Activated CD4-positive, alpha-beta T cell treated with anti-CD3 and anti-CD28 coated beads, Interleukin-2, amount 50 U/mL, for 24 hours (primary cell): ENCODE measurements at places on chromosomes 4 and X.

DNA sequence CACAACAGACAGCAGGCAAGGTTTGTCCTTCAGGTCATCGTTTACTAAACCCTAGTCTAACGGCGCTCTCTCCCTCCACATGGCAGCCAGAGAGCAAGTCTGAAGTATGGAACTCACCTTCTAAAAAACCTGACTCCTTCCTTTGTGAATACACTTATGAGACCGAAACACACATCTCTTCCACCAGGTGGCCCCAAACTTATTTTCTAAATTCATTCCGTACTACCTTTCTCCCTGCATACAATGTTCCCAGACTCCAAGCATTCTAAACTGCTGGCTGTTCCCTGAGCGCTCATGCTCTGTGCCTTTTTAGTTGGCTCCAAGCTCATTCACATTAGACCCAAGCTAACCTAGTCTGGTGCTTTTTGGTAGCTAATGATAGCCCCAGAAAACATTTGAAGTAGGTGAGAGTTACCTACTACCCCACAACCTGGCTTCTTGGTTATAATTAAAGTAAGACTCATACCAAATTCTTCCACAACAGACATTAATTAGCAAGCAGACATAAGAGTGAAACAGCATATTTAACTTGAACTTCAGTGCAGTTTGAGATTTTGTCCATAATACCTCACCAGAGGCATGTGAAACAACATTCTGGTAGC is 67.6 kb upstream of the DCLK2 start:
- no peak for DNase-seq

- DNase-seq, result no peak
Observed at GRCh38 chr4:185534866-185535611, at the start of gene PDLIM3. TSS of gene PDLIM3 (minus strand) at chr4:185535507. CDS start at chr4:185535434, 73 bp downstream.

- DNase-seq, result no peak
Observed at GRCh38 chr4:8079031-8079885, 79.4 kb downstream of the ABLIM2 start.

GRCh38 chr4:169260217-169260866 is 10.4 kb downstream of the SH3RF1 start:
- DNase-seq, result no peak

DNA sequence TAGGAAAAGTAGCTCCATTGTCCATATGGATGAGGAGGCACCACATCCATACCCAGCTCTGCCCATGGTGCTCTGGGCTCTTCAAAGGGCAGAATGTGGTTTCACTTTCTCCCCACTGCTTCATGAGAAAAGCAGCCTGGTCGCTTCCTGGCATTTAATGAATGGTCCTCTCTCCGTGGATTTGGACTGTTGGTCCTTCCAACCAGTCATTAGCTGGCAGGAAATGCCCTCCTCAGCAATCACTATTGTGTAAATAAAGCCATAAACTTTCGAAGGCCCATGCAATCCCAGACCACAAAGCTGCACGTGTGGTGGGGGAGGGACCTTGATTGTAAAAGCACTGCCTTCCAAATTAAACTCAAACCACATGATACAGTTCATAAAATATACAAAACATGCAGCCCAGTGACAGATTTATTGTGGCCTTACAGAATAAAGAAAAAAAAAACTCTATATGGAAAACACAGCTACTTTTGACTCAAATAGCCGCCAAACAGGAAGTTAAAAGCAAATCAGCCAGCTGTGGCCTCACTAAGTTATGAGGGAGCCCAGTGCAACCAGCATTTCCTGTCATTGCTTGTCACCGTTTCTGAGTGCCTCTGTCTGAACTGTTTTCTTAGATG is 8.1 kb downstream of the MBNL3 start:
- no peak for DNase-seq

DNA sequence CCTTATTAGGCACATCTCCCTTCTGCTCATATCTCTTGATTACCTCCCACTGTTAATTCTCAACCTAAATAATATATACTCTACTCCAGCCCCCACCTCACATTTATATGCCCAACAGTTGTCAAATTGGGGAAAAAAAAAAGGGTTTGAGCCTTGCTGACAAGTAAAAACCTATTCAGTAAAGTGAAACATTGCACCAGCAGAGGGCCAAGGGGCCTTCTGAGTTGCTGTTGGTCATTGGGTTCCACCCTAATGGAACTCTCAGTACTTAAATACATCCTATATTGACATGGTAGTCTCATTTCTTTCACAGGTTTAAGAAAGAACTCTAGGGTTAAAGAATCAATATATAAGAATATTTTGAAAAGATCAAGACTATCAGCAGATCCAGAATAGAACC is 362.2 kb downstream of the SMARCA1 start:
- no peak for DNase-seq

- DNase-seq, result no peak
Observed at GRCh38 chr4:138290805-138291204, 48.7 kb upstream of the SLC7A11 start.

- DNase-seq, result no peak
Observed at GRCh38 chr4:5932035-5932568, 39.2 kb upstream of the CRMP1 start.

GRCh38 chrX:37753384-37753783 is 26.5 kb upstream of the CYBB start:
- no peak for DNase-seq

DNA sequence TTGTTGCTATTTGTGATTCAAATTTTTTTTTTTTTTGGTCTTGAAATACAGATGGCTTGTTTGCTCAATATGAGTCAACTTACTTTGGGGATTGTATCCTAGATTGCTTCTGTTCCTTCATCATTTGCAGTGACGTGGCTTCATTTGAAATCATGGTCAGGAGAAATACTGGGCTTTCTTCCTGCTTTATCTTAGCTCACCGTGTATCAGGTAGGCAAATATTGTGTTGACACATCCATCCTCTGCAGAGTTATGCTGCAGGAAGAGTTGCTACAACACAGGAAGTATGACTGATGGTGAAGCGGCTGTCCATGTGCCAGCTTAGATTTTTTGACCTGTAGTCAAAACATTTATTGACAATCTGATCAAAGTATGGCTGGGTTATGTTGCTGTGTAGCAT is 232.2 kb downstream of the C4orf33 start:
- DNase-seq, result no peak

GRCh38 chrX:53440621-53441517 is 6.7 kb upstream of the HSD17B10 start:
- no peak for DNase-seq

- no peak for DNase-seq
Observed at GRCh38 chr4:39834269-39834668, 136.3 kb downstream of the UBE2K start.

DNA sequence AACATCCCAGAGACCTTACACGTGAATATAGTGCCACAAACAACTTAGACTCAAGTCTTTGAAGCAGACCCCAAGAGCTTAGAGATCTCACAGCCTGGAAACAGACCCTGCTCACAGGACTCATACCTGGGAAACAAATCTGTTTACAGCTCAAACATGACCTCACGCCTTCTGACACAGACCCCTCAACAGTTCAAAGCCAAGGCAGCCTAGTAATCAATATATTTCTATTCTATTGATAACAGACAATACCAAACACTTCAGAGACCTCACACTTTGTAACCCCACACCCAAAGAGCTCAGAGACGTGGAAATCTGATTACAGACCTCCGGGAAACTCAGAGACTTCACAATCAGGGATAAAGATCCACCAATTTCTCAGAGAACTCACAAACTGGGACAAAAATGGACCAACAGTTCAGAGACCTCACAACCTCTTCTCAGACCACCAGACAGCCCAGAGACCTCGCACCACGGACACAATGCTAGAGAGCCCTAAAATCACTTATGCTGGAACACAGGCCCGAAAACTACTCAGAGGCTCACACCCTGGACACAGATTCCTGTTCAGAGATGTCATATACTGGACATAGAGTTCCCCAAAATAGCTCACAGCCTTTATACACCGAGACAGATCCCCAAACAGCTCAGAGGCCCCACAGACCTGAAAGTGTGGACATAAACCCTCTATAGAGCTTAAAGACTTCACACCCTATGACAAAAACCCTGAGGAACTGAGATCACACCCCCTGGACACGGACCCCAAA is 14.8 kb downstream of the SUV39H1 start:
- DNase-seq, result no peak

DNA sequence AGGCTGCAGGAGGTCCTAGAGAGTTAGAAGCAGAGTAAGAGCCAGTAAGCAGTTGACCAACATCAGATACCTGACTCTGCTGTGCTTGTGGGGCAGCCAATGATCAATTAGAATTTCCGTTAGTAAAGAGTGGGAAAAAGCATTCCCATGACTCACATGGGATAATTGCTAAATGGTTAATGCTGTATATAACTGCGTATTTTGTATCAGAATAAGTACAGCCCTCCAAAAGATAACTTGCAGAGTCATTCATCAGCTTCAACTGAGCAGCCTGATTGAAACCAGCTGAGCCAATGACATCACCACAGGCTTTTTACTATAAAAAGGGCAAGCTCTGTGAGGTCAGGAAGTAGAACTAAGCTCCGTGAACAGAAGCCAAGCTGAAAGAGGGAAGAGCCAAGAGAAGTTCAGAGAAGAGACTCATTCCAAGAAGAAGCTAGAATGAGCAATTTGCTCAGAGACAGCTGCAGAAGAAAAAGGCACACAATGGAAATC is 67.9 kb downstream of the PPP3CA start:
- DNase-seq, result no peak

DNA sequence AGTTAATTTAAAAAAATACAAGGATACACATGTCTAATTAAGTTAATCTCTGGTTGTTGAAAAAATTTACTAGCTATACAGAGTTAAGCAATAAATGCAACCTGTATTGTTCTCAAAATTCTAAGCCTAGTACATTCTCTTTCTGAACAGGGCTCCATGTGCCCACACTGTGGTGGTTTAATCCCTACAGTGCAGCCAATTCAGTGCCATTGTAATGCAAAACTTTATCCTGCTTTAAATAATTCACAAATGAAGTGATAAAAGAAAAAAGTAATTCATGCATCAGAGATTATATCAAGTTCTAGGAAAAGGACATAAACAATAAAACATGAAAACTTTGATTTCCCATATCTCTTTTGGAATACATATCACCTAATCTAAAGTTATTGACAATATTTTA is 1089.2 kb downstream of the C4orf33 start:
- DNase-seq, result no peak

DNA sequence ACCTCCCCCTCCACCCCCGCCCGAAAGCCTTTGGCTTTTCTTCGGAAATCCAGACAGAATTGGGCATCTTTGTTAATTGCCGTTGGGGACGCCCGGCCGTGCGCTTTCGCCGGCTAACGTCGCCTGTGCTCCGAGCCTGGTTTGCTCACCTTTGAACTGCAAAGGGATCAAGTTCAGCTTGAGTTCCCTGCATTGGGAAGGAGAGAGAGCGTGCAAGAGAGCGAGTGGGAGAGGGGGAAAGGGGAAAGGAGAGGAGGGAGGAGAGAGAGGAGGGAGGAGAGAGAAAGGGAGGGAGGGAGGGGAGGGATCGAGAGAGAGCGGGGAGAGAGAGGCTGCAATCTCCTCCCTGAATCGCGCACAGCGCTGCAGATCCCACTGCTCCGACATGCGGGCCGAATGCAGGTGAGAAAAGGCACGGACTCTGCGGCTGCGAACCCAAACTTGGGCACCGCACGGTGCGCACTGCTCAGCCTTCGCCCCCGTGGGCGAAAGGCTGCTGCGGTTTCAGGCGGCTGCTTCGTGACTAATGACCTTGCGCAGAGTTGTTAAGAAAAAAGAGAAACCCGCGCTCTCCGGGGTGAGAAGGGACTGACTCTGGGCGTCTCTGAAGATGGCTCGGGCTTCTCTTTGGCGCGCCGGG is at the start of gene PCDH7:
Gene PCDH7 (plus strand): TSS at position 349 of the 640 bp plus-strand sequence. CDS start 1,054 bp downstream, outside the sequence.
- DNase-seq, result no peak

DNA sequence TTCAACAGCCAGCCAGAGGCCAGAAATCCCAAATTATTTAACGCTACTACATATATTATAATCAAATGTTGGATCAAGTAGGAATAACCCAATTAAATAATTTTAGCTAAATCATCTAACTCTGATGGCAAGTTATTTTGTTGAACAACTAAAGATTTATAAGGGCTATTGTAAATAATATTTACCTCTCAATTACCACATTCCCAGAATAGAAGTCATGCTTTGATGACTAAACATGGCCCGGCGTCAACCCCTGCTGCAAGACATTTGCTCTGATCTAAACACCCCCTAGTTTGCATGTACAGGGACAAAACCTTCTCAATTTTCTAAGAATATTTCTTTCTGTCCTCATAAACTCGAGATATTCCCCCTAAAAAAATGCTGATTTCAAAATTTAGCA is 14.2 kb downstream of the VEGFC start:
- no peak for DNase-seq

DNA sequence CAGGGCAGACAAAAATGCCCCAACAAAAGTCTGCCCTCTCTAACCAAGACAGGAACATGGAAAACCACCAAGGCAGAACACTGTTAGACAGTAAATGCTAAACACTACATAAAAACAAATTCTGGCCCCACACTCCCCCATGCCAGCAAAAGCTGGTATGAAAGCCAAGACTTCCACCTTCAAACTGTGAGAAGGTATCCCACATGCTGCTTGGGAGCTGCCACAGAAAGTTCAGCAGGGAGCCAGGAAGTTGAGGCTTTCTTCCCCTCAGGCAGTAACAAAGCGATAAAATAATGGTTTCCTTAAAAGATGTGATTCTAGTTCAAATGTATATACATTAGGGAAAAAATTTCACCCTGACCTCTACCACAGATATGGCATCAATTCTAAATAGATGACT is 770.4 kb upstream of the NDST4 start:
- DNase-seq, result no peak

- DNase-seq, result no peak
Observed at GRCh38 chrX:48493890-48494364, 14.9 kb upstream of the PORCN start.

GRCh38 chrX:78603908-78604307 is 55.2 kb downstream of the RTL3 start:
- no peak for DNase-seq

DNA sequence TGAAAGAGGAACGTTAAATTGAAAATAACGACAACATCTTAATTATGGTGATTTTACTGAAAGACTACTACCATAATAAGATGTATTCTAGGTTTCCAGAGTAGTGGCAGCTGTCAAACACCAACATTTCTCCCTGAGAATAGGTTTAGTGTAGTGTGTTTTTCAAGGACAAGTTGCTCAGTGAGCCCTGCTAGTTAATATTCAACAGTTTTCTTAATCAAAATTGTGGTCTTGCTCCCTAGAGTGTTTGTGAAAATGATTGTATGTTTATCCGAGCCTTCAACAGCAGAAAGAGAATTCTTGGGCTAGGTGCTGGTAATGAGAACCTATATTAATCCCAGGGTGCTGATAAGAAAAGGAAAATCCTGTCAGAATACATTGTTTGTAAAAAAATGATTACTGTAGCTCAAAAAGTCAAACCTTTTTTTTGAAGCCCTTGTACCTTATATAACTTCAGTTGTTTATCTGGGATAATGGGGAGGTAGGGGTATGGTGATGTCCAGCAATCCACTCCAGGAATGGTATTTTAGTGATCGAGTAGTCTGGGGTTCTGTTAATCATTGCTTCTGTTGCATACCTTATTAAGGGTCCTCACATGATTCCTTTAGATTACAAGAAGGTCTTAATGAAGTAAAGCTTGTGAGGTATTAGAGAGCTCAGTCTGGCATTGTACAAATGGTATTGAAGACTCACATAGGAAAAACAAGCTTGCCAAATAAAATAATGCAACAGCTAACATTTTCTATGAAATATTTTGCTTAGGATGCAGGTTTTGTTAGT is 110.7 kb downstream of the CCSER1 start:
- no peak for DNase-seq
